ENCODE measurements at places on chromosomes 6 and 20. TPM values are rescaled to one million over a fixed set of nuclear protein-coding genes. Genes with fewer than 3 reads are reported as not detected.

Gene DST
- 511 TPM for total RNA-seq

Gene COL19A1
- total RNA-seq = 2.6 TPM

Gene NKX2-4
- not detected for total RNA-seq

Gene RBCK1
- 88.0 TPM for total RNA-seq

Gene HBS1L
- total RNA-seq = 113 TPM

Gene PDE7B
- 53.1 TPM for total RNA-seq
